Inflammatory macrophage (primary cell): ENCODE measurements at places on chromosomes 6 and 20.

GRCh38 chr20:62908971-62909791 is 17.1 kb downstream of the DIDO1 start:
- no peak for DNase-seq

DNA sequence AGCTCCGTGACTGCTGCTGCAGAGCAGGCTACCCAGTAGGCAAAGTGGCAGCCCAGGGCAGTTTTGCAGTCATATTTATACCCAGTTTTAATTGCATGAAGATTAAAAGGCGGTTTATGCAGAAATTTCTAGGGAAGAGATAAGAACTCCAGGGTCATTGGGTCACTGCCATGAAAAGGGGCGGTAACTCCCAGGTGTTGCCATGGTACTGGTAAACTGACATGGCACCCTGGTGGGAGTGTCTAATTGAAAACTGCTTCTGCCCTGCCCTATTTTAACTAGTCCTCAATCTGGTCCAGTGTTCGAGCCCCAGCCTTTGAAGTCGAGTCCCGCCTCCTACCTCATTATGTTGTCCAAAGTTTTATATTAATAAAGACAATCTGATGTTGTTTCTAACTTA is 75.0 kb upstream of the FUCA2 start:
- no peak for DNase-seq

DNA sequence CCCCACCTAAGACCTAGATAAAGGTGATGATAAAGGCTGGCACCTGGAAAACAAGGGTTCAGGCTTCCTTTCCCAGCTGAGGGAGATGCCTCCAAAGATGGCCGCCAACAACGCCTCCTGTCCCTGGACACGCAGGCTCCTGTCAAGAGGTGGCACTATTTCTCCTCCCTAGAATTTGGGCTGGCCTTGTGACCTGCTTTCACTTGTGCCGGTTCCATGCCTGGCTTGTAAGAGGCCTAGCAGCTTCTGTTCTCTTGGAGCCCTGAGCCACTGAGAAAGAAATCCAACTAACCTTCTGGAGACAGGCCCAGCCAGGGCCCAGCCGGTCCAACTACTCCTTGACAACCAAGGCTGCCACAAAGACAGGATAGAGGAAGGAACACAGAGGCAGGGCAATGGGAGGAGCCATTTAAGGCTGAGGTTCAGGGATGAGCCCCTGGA is 60.2 kb upstream of the RALY start:
- DNase-seq: peak; percentile 73

DNA sequence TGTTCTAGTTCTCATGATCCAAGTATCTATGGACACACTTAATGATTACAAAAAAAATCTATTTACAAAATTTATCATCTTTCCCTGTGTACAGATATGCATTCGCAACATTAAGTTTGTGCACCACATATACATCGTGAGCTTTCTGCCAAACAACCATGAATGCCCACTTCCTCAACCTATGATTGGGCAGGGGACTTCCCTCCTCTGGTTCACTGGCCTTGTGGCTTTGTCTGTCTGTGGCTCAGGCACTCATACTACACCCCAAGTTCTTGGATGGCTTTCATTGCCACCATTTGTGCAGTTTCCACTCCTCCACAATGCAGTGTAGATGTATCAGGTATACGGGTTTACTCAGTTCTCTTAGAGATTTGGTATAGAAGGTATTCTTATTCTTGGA is 74.9 kb downstream of the HS3ST5 start:
- no peak for DNase-seq

DNA sequence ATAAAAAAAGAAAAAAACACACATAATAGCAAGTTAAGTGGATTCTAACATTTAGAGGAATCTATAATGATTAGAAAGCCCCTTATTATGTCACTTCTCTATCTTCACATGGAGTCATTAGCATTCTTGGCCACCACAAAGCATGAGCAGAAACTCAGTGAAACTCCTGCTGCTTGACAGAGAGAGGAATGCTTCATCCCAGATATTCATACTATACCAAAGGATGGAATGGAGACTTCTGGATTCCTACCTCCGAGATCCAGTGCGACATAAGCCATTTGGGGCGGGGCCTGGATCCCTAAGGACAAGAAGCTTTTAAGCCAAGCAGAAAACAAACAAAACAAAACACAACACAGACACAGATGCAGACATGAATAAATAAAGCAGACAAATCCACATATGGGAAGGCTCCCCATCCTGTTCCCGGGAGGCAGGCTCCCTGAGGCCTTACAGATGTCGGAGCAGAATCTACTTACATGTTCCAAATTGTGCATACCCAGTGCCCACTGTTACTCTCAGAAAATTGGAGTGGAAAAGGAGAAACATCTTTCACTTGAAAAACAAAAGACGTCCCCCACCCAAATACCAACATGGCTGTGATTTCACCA is 727.3 kb downstream of the MAFB start:
- no peak for DNase-seq

GRCh38 chr20:58088625-58089024 is 139.8 kb downstream of the ANKRD60 start:
- DNase-seq: no peak

- DNase-seq: no peak
These were observed 172.1 kb downstream of the CDKAL1 start for GRCh38 chr6:20706238-20706938.

GRCh38 chr6:31070711-31071197 is 41.6 kb downstream of the C6orf15 start:
- peak; percentile 37 for DNase-seq

DNA sequence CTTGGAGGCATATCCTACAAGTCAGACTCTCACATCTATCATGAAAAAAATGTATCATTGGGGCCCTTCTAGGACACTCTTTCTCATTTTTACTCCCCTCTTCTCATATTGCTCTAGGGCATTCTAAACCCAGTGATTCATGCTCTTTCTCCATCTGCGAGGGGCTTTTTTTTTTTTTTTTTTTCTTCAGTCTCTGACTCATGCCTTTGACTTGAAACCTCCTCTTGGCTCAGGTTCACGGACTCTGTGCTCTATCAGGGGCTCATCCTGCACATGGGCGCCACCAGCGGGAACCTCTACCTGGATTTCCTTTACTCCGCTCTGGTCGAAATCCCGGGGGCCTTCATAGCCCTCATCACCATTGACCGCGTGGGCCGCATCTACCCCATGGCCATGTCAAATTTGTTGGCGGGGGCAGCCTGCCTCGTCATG is 17.8 kb downstream of the SLC22A1 start:
- DNase-seq: no peak

DNA sequence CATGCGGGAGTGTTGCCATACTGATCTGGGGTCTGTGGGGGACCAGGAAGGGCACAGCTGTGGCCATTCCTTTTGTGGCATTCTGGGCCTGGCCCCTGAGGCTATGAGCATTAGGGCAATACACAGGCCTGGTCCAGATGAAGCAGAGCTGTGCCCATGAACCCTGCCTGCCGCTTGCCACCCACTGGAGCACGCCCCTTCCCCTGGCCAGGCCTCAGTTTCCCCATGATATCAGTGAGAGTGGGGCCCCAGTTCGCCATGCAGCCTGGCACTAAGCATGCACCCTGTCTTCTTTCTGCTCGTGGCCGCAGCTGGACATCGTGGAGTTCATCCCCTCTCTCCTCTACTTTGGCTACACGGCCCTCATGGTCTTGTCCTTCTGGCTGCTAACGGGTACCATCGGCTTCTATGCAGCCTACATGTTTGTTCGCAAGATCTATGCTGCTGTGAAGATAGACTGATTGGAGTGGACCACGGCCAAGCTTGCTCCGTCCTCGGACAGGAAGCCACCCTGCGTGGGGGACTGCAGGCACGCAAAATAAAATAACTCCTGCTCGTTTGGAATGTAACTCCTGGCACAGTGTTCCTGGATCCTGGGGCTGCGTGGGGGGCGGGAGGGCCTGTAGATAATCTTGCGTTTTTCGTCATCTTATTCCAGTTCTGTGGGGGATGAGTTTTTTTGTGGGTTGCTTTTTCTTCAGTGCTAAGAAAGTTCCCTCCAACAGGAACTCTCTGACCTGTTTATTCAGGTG is 42.4 kb downstream of the PLAGL2 start:
- no peak for DNase-seq

- no peak for DNase-seq
These were observed 50.0 kb downstream of the PHF20 start for GRCh38 chr20:35821807-35822242.

GRCh38 chr20:45189067-45189609 is 14.4 kb downstream of the PI3 start:
- no peak for DNase-seq

DNA sequence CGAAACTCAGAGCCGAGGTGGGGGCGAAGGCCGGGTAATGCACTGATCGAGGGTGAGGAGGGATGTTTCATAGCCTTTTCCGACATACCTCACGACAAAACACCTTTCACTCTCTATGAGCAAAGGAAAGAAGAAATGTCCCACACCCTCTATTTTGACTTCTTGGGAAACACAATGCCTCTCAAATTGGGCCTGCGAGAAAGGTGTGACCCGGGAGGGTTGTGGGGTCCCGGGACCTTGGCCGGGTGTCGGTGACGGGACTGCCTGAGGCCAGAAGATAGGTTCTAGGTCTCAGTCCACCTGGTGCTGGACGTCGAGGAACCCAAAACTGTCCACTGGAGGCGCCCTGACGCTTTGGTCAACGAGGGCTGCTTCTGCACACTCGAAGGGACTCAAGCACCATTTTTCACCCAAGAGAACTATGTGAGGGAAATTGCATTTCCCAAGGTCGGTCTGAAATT is 41.1 kb upstream of the OSTM1 start:
- DNase-seq: peak; percentile 28

- no peak for DNase-seq
These were observed 564.3 kb downstream of the LMBRD1 start for GRCh38 chr6:69232496-69232895.

DNA sequence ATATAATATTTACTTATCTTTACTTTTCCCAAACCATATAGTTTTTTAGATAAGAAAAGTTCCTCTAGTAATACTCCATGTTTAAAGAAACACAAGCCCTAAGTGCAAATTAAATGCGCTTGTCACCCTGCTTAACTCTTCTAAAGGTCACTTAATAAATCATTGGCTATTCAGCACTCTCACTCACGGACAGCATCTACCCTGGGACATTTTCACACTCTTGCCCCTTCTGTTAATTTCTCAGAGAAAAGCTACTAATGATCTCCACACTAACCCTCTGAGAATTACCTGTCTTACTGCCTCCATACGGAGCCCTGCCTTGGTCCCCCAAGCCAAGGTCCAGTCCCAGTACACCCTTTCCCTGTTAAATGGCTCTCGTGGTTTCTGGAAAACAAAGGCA is 102.2 kb downstream of the NRN1 start:
- DNase-seq: no peak

- DNase-seq: no peak
These were observed 15.6 kb upstream of the NELFCD start for GRCh38 chr20:58965270-58966064.

DNA sequence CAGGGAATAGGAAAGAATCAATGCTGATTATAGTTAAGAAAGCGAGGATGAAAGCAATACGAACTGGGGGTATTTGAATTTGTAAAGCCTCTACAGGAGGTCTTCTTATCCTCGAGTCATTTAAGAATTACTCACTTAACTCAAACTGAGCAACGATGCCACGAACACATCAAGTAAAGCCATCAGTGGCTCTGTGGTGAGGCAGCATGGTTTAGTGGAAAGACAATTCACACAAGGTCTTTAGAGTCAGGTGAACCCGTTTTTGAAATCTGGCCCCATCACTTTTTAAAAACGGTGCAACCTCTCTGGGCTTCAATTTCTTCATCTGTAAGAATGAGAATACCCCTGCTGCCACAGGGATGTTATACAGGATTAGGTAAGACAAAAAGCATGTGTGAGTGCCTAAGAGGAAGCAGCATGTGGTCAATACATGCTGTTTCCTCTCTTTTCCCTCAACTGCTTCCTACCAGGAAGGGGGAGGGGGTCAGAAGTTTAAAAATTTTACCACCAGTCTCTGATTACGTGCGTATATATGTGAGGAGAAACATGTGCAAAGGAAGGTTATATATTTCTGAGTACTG is 162.0 kb downstream of the BTBD9 start:
- peak; percentile 24 for DNase-seq

- DNase-seq: peak; percentile 68
These were observed 3.9 kb downstream of the RNF144B start for GRCh38 chr6:18391023-18391422.

- DNase-seq: no peak
These were observed 62.2 kb downstream of the ARFGEF2 start for GRCh38 chr20:48983423-48984400.

GRCh38 chr6:111555036-111555435 is 50.6 kb downstream of the TRAF3IP2 start:
- DNase-seq: no peak

DNA sequence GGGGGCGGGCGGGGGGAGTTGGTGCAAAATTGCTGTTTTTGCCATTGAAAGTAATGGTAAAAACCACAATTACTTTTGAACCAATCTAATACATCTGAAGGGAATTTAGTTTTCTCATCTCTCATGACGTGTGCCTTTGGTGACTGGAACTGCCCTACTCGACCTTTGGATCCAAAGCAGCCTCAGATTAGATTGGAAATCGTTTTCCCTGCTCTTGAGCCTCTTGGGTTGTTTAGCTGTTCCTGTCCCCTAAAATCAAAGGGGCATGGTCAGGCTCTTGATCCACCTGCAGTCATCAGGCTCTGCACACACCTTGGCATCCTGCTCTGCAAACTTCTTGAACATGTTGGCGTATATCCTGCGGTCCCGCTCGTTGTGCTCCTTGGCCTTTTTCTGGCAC is 64.0 kb upstream of the TULP1 start:
- DNase-seq: no peak

DNA sequence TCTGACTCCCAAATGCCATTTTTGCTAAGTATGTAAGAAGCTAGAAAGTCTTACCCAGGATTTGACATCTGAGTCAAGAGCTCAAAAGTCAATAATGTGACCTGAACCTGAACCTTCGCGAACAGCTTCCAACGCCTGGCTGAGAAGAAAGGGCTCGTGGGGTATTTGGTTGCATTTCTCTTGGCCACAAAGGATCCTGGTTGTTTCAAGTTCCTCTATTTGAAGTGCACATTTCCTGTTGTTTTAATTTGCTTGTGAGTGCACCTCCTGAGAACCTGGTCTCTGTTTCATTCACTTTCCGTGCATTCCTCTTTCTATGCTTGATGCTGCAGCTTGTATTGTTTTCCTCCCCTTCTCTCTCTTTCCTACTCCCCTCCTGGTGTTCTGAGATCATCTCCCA is 212.5 kb downstream of the FOXA2 start:
- DNase-seq: peak; percentile 23

GRCh38 chr20:6228302-6228843 is 105.5 kb upstream of the FERMT1 start:
- DNase-seq: no peak

GRCh38 chr6:1524040-1524480 is 85.7 kb upstream of the FOXC1 start:
- peak; percentile 33 for DNase-seq

- DNase-seq: no peak
These were observed 10.1 kb downstream of the MAP7 start for GRCh38 chr6:136539967-136540652.
